ENCODE measurements at places on chromosomes 13 and 19.

- no peak for DNase-seq
These were observed 88.8 kb downstream of the LMO7 start for GRCh38 chr13:75724752-75725517.

DNA sequence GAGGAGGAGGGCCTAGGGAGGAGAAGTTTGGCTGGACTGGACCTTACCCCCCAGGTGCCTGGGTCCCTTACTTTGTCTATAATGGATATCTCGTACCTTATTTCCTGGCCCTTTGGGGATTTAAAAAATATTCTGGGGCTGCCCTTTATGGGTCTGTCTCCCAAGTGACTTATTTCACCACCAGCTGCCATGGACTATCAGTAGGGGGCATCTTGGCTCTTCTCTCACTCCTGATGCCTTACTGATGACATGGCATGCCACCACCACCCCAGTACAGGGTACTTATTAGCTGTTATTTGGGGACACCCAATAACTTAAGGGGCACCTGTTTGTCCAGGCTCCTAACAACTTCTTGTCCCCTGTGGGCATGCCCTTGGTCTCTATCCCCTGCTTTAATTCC lies 38.0 kb downstream of the NFIX start:
- no peak for DNase-seq

DNA sequence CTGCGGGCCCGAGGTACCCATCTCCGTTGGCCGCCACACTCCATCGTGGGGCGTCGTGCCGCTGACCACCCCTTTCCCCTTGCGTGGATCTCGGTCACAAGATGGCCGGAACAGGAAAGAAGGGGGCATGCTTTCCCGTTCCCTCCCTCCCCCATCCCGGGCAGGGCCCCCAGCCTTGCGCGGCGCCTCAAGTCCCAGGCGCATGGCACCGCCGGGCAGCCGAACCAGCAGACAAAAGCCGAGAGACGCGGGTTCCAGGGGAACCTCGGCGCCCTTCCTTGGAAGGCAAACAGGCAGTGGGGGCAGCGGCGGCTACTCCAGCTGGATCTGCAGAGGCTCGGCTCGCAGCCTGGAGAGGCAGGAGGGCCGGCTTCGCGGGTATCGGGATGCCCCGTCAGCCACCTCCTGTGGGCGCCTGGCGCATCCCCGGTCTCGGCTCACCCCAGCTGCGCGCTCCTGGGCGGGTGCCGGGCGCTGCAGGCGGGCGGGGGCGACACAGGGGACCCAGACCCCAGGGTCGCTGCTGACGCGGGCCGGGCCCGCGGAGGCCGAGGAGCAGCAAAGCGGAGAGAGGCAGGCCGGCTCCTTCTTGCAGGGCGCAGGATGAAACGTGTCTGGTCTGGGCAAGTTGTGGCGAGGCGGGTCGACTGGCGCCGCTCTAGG lies 439 bp downstream of the DZIP1 start:
- no peak for DNase-seq

DNA sequence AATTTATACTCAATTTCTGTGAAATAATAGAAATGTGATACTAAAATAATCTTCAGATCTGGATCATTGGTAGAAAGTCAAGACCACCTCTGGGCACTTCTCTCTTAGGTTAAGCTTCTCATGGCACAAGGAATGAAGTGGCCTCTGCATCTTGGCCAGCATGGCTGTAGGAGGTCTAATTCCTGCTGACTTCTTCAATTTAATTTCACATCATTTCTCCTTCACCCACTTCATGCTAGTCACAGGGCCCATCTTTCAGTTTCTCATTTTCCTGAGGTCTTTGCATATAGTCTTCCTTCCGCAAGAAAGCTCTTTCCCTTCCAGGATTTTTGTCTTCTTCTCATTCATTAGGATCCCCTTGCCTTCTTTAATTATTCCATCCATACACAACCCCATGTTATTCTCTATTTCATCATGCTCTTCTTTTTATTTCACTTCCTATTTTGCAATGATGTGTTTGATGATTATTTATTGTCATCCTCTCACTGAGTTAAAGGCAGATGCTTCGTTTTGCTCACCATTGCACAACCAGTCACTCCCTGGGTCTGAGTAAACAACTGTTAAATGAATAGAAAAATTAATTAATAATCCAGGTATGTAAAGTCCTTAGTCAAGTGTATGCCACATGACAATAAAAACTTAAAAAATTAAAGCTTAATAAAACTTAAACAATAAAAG lies 397.4 kb downstream of the SPRY2 start:
- no peak for DNase-seq

GRCh38 chr19:3364501-3364858 lies 1.9 kb upstream of the NFIC start:
- no peak for DNase-seq

DNA sequence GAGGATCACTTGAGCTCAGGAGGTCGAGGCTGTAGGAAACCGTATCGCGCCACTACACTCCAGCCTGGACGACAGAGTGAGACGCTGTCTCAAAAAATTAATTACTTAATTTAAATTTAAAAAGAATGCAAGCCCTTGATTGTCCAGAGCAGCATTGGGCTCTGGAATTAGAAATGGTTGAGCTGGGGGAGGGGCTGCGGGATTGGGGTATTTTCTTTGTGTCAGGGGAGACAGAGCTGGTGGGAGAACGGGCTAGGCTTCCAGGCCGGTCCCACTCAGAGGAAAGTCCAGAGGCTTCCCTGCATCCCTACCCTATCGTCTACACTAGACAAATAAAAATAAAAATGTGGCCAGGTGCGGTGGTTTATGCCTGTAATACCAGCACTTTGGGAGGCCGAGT lies 2.2 kb upstream of the RAB3A start:
- DNase-seq: no peak

- DNase-seq: no peak
These were observed 7.1 kb upstream of the PNMA8A start for GRCh38 chr19:46478356-46478986.

- DNase-seq: peak; percentile 75
These were observed 6.5 kb downstream of the RAB11B start for GRCh38 chr19:8396563-8397203.

DNA sequence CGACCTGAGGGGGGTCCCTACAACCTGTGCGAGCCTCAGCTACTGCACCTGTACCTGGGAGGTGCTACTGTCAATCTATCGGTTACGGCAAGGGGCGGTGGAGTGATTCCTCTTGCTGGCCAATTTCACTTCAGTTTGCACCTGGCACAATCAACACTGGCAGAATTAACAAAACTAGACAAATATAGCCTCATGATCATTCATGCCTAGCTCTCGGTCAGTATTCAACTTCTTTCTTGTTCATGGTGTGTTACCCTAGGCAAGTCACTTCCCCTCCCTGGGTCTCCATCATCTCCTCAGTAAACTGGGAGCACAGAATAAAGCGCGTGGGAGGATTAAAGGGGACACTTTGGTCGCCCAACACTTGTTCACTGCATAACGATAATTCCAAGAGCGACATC lies 618 bp downstream of the HAUS8 start:
- no peak for DNase-seq

- DNase-seq: no peak
These were observed 3.6 kb downstream of the DMAC2 start for GRCh38 chr19:41435936-41436673.

GRCh38 chr13:27203186-27203585 lies 31.6 kb upstream of the USP12 start:
- DNase-seq: no peak
